ENCODE measurements at places on chromosomes 5 and 9.

DNA sequence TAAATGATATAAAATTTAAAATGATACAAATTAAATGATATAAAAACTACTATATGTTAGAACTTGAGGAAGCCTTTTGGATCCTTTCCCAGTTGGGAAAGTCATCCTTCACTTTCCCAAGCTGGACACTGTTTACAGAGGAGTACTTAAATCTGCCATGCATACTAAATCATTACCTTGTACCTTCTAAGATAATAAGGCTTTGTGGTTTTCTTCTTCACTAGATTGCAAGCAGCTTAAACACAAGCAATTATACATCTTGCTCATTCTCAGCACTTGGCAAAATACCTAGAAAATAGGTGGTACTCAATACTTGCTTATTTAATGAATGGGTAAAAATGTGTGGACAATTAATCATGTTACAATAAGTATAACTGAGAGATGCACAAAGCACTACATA, 666.8 kb downstream of the PTPRD start:
- no peak for DNase-seq

DNA sequence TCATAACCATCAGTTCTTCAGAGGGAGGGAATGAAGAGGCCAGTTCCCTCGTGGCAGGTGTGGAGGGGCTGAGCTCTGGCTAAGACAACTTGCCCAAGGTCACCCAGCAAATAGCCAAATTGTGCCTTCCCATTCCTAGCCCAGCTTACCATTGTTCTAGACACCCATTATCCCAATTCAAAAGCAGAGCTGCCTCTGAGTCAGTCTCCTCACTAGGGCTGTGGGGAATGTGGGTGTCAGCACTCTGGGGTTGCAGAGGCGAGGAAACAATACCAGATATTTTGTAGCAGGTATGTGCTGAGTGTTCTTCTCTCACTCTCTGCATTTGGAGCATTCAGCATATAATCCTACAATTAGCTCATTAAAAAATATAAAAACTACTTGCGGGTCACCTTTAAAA, 270.8 kb downstream of the PSAT1 start:
- DNase-seq, result no peak

DNA sequence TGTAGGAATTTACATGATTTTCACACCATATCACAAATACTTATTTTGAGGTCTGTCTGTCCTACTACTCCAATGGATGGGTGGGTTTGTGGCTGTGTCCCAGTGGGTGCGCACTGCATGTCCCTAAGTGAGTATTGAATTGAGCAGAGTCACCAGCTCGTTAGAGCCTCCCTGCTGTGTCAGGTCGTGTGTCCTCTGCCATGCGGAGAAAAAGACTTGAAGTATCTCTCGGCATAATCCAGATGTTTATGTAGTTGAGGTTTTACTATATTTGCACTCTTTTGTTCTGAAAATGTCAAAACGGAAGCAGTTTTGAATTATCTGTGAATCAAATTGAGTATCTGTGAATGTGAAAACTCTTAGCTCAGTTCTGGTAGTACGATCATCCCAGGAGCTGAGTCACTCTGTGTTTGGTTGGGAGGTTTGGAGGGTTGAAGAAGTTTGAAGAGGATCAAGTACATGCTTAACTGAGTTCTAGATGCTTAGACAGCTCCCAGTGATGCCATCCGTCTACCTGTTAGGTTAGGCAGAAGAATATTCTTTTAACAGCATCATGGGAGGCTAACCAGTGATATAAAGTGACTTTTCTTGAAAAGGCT, 194.2 kb downstream of the TENT4A start:
- no peak for DNase-seq

DNA sequence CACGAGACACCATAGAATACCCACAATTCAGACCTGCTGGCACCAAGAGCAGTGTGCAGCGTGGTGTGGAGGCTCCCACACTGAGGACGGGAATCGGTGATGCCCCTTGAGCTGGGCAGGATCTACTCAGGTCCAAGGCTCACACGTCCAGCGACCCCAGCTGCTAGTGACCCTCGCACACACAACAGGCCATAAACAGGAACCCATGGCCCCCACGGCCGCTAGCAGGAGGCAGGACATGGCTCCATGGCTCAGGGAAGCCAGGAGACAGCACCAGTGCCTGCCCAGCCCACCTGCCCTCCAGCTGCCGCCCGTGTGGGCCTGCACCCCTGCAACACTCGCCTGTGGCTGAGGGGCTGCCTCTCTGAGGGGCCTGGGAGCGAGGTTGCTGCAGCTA, 43.4 kb upstream of the SLC9A3 start:
- DNase-seq, result no peak

GRCh38 chr9:88387036-88387551, 1.1 kb upstream of the SPIN1 start:
- no peak for DNase-seq

- no peak for DNase-seq
Measured at GRCh38 chr9:93309889-93310425, 126.0 kb downstream of the WNK2 start.

GRCh38 chr5:94503677-94504076, 114.7 kb downstream of the KIAA0825 start:
- DNase-seq, result no peak

GRCh38 chr9:2043243-2043642, 28.1 kb downstream of the SMARCA2 start:
- no peak for DNase-seq

GRCh38 chr9:93807166-93808074, 147.7 kb downstream of the BARX1 start:
- no peak for DNase-seq

- no peak for DNase-seq
Measured at GRCh38 chr9:75892216-75892911, 1.9 kb downstream of the PCSK5 start.

GRCh38 chr5:58378613-58379390, 81.1 kb downstream of the PLK2 start:
- DNase-seq, result no peak

- DNase-seq, result no peak
Measured at GRCh38 chr9:126877418-126877817, 17.0 kb downstream of the ZBTB34 start.

DNA sequence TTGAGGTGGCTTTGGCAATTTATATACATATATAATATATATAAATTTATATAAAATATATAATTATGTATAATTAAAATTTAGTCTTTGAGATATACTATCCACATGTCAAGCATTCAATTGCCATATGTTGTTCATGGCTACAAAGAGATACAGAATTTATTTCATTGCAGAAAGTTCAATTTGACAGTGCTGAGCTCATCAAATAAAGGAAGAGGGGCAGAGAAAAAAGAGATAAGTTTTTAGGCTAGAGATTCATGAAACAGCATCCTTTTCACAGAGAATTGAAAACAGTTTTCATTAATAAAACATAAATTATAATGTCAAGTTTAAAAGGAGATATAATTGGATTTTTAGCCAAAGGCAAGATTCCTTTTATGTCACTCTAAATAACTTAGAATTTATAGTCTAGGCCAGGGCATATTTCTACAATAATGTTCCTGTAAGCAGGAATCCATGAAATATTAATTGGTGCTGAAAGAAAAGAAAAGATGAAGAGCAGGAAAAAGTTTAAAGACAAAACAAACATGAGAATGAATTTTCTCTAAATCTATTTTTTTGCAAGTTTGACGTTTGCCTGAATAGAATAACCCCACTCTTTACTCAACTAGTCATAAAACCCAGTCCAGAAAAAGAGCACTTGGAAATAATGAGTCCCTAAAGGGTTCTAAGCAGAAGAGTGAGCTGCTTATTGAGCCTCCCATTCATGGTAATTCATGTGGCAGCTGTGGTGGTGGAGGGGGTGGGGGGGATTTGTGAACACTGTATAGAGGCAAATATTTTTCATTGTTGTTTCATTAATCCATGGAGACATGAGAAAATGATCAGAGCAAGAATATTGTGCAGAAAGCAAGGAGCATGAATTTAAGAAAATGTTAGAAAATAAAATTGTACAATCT, 1279.5 kb downstream of the CDH12 start:
- no peak for DNase-seq

- DNase-seq, result no peak
Measured at GRCh38 chr5:87410931-87411330, 1.8 kb downstream of the CCNH start.

DNA sequence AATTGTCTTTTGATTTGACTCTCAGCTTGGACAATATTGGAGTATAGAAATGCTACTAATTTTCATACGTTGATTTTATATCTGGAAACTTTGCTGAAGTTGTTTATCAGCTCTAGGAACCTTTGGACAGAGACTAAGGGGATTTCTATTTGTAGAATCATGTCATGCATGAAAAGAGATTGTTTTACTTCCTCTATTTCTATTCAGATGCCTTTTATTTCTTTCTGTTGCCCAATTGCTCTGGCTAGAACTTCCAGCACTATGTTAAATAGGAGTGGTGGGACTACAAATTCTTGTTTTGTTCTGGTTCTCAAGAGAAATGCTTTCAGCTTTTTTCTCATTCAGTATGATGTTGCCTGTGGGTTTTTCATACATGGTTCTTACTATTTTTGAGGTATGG, 112.8 kb upstream of the CDH12 start:
- no peak for DNase-seq

- no peak for DNase-seq
Measured at GRCh38 chr9:71767776-71768321, 464 bp downstream of the CEMIP2 start.

GRCh38 chr9:134212809-134213507, 48.6 kb upstream of the RNU6ATAC start:
- DNase-seq, result no peak

GRCh38 chr9:116873491-116873890, 186.4 kb downstream of the TRIM32 start:
- no peak for DNase-seq

DNA sequence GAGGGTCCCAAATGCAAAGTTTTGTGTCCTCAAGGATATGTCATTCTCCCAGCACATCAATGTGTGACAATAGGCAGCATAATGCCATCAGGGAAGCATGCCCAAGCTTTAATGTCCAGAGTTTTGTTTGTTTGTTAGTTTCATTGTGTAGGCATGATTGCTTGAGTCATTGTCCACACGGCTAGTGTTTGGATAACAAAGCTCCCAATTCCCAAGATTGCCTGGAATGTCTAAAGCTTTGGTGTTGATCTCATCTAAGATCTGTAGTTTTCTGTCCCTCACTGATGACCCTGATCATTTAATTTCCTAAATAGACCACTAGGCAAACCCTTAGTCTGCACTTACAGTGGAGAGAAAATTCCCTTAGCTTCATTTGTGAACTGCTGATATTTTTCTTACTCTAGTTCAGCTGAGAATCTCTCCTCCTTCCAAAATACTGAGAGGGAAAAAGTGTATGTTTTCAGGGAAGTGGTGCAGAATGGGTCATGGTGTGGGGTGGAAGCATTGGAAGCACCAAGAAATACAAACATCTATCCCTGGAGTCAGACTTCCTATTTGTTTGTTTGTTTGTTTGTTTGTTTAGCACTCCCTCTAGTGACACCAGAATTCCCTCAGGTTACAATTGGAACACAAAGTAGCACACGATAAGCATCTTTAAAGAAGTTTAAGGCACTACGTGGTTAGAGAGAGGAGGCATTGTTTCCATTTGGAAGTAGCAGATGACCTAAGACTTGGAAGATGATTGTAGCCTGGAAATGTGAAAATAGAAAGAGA, 127.1 kb downstream of the PRDM6 start:
- no peak for DNase-seq

GRCh38 chr9:2800394-2801179, 43.3 kb downstream of the PUM3 start:
- no peak for DNase-seq

- DNase-seq, result no peak
Measured at GRCh38 chr5:120388016-120388781, 75.9 kb upstream of the PRR16 start.

DNA sequence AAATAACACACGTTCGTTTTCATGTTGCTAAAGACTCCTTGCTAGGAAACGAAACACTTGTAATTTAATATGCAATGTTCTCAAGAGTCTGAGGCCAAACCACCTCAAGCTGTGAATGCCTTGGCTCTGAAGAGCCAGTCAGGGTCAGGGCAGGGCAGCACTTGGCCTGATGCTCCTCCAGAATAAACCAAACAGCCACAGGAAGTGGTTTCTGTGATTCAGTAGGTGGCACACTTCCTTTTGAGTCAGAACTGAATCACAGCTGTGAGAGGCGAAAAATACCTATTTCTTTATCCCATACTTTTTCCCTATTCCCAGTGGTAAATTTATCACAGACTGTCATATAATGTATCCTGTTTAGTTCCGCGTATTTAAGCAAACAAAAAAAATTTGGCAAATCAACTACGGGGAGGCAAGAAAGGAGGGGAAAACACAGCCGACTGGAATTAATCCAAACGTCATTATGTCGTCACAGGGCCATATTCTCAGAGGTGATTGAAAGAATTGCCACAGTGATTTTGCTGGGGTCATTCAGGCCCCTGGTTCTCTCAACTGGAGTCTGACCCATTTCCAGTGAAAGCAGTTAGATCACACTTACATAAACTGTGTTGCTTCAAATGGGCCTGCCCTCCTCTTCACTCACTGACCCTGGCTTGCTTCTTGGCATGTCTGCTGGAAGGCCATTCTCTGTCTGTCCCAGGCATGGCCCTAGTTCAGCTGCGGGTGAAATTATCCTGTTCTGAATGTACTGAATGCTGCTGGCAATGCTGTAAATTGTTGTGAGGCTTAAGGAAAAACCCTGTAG, 71.2 kb downstream of the ARRDC3 start:
- no peak for DNase-seq

GRCh38 chr9:36276781-36277181, 18.5 kb upstream of the GNE start:
- DNase-seq, result no peak

DNA sequence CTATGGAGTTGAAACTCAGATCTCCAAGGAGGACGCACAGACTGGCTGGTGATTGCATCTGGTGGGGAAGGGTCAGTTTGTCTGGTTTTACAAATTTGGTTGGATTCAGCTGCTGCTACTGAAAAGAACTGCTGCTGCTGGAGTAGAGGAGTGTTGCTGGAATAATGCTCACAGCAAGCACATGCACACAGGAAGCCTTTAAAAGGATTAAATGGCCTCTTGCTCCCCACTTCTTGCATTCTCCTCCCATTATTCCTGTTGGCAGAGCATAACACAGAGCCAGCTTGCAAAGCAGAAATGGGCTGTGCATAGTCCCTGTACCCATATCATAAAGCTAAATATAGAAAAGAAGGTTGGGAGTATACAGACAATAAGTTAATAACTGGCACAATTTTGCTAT, 16.6 kb downstream of the ZNF474 start:
- DNase-seq, result no peak

DNA sequence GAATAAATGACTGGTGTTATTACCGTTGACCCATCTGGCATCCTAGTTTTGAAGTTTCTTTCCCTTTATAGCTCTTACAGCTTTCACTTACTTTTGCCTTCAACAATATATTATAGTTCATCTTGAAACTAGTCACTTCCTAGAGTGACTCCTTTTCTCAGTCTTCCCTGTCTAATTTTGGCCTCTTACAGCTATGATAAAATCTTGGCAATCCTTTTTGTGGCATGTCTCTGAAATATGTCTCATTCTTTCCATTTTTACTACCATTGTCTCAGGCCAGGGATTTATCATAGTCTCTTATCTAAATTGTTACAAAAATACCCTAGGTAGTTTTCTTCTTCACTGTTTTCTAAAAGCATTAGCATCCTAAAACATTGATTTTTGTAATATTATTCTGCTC, 621.3 kb upstream of the ZNF608 start:
- DNase-seq, result no peak

GRCh38 chr5:53169933-53170332, 60.4 kb upstream of the MOCS2 start:
- DNase-seq, result no peak
